ENCODE measurements at places on chromosomes 11 and 22.

DNA sequence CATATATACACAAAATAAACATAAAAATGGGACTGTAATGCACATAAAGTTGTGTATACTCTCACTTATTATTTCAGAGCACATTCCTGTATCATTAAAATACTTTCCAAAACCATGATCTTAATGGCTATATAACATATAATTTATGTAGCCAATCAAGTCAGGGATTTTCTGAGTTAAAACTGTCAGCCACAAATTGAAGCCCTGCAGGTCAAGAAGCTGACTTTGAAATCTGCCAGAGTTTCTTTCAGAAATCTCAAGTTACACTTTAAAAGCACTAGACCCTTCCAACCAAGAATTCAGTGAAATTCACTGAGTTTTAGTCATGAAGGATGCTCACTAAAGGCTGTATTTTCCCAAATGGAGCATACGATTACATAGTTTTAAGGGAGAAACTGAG, 47.6 kb downstream of the PHF21A start:
- no peak for DNase-seq

DNA sequence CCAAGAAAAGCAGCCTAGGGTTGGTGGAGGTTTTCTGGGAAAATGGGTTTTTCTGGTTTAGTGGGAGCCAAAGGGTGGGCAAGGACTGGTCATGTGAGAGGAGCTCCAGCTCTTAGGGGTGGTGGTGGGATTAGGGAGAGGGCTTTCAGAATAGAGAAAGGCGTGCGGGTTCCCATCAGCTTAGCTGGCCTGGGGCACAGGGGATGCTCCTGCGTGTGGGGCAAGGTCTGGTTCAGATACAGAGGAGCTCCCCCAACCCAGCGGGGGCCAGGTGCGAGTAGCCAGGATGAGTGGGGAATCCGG, 644 bp downstream of the TMEM134 start:
- DNase-seq = no peak

GRCh38 chr22:18121506-18121905, 10.9 kb downstream of the TUBA8 start:
- no peak for DNase-seq

DNA sequence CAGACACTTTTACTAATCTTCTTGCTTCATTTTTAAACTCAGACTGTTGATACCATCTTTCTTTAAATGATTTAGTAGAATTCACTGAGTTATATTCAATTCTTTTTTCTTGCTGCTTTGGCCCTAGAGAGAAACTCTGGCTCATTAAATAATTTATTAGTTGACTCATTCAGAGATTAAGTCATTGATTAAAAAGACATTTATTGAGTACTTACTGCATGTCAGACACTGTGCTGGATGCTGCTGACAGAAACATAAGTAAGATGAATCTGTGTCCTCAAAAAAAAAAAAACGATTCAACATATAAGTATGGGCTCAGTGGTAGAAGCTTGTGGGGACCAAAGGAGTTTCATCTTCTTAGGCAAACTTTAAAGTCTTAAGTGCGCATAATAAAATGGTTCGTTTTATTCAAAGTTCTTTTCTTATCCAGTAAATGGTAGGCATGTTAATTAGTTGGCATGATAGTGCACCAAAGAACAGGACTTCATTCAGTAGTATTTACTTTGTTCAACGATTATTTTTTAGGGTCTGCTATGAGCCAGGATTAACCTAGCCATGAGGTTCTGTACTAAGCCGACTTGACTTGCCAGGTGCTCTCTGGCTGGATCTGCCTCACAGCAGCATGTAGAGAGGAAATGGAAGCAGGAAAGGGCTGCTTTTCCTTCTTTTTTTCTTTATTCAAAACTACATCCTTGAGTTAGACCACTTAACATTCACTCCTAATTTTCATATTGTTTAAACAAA, 281.0 kb upstream of the CTSC start:
- no peak for DNase-seq

- no peak for DNase-seq
Observed at GRCh38 chr11:36230779-36231699, 58.2 kb downstream of the COMMD9 start.

GRCh38 chr11:126433989-126434949, 78.8 kb downstream of the ST3GAL4 start:
- DNase-seq = no peak

DNA sequence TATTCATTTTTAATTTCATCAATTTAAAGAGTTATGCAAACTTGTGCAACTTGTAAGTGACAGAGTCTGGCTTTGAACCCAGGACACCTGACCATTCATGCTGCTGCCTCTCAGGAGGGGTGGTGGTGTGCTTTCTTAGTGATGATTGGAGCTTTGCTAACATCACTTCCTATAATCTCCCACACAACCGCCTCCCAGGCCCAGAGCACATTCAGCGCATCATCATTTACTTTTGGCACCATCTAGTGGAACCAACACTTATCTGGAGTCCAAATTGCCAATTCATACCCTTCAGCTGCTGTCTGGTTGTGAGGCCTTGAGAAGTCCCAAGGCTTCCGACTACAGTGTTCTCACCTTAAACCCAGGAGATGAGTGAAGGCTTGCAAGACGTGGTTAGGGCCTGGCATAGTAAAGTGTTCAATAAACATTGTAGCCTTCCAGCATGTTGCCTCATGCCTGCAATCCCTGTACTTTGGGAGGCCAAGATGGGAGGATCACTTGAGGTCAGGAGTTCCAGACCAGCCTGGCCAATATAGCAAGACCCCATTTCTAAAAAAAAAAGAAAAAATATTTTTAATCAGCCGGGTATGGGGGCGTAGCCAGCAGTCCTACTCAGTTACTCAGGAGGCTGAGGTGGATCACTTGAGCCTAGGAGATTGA, 1.1 kb upstream of the TTLL1 start:
- no peak for DNase-seq

GRCh38 chr11:64477675-64478074, 113.3 kb upstream of the SLC22A12 start:
- no peak for DNase-seq

GRCh38 chr11:1226986-1227550, 4.2 kb downstream of the MUC5B start:
- no peak for DNase-seq

DNA sequence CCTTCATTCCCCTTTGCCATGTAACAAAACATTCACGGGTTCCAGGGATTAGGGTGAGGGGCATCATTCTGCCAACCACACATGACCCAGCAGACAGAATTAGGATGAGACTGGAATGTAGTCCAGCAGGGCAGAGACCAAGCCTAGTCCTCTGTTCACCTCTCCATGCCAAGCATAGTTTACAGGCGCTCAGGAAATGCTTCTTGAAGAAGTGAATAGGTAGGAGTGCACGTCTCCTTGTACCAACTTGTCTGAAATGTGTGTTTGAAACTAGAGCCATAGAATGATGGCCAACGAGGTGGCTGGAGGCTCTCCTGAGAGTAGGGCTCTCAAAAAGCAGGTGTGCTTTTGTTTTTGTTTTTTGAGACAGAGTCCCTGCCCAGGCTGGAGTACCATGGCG, 8.2 kb downstream of the SPINDOC start:
- no peak for DNase-seq

- no peak for DNase-seq
Observed at GRCh38 chr11:86809561-86809960, 9.2 kb downstream of the PRSS23 start.

DNA sequence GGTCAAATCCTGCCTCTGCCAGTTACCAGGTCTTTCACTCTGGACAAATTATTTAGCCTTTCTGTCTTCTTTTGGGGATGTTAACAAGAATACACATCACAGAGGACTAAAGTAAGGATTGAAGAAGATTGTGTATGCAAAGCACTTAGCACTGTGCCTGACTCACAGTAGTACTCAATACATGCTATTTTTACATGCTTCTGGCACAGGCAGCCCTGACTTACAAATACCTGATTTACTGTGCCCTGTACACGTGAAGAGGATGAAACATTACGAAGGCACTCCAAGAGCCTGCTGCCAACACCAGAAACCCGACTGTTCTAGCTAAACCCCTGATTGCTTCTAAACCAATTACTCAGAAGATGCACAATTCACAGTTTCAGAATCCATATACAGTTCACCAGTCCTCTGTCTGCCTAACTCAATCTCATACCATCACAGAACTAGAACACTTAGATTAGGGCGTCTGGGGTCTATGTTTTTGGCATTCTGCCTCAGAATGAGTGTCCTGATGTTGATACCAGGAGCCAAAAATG, 300.9 kb upstream of the DDI1 start:
- DNase-seq = no peak

- DNase-seq = peak; percentile 24
Observed at GRCh38 chr11:72676861-72677341, 2.7 kb upstream of the PDE2A start.

GRCh38 chr11:116657842-116658825, 114.7 kb downstream of the BUD13 start:
- no peak for DNase-seq

- DNase-seq = no peak
Observed at GRCh38 chr22:47598864-47599263, 836.4 kb downstream of the TBC1D22A start.

GRCh38 chr11:36360826-36361415, 64.8 kb downstream of the PRR5L start:
- no peak for DNase-seq

- no peak for DNase-seq
Observed at GRCh38 chr11:108963118-108963517, 298.2 kb downstream of the DDX10 start.

DNA sequence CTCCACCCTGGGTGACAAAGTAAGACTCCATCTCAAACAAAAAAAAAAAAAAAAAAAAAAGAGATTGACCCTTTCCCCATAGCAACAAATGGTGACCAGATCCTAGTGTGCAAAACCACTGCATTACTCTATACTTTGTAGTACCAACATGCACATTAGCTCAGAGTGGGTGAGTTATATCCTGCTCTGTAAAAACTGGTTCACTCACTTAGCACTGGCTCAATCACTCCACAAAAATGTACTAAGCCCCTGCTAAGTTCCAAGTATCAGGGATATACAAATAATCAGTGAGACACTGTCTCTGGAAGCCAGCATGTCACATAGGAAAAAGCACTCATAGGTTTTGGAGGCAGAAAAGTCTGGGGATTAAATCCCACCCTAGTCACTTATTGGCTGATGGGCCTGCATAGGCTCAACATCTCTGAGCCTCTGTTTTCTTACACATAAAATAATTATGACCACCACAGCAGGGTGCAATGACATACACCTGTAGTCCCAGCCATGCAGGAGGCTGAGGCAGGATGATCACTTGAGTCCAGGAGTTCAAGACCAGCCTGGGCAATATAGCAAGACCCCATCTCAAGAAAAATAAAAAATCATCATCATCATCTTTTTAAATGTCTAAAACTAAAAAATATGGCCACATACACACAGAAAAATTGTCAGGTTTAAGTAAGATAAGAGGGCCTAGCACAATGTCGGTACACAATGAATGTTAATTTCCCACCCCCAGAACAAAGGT, 11.9 kb downstream of the FAM168A start:
- no peak for DNase-seq

GRCh38 chr22:22838148-22838786, 49.3 kb upstream of the IGLL5 start:
- no peak for DNase-seq

GRCh38 chr11:122186439-122187080, 70.5 kb upstream of the BLID start:
- DNase-seq = no peak

DNA sequence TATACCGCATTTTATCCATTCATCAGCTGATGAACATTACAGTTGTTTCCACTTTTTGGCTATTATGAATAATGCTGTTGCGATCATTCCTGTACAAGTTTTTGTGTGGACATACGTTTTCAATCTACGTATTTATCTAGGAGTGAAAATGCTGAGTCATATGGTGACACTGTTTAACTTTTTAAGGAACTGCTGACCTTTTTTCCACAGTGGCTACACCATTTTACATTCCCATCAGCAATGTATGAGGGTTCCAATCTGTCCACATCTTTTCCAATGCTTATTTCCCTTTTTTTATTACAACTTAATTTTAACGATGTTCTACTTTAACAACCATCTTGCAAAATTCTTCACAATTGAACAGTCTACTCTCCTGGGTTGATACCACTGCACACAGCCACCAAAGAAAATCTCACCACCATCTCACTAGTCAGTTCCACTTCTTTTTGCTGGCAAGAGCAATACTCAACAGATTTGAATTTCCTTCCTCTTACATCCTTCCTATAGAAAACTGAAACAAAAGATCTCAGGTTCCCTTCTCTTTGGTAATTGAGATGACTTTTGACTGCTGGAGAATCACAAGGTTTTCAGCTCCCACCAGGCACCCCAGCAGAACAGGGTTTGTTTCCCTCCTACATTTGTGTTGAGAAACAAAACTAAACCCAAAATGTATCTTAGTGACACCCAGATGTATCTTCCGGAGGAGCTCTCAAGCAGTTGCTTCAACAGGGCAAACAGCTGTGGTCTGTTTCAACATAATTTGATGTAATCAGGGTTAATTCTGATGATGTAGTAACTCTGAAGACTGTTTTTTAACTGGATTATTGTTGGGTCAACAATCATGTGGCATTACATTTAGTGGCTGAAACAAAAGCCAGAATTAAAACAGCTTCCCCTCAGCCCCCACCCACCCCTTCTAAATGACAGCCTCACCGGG, 7.0 kb upstream of the GAB2 start:
- no peak for DNase-seq

GRCh38 chr11:7651700-7652099, 21.6 kb downstream of the CYB5R2 start:
- DNase-seq = no peak

GRCh38 chr22:22369964-22370270, 125.3 kb downstream of the VPREB1 start:
- no peak for DNase-seq

DNA sequence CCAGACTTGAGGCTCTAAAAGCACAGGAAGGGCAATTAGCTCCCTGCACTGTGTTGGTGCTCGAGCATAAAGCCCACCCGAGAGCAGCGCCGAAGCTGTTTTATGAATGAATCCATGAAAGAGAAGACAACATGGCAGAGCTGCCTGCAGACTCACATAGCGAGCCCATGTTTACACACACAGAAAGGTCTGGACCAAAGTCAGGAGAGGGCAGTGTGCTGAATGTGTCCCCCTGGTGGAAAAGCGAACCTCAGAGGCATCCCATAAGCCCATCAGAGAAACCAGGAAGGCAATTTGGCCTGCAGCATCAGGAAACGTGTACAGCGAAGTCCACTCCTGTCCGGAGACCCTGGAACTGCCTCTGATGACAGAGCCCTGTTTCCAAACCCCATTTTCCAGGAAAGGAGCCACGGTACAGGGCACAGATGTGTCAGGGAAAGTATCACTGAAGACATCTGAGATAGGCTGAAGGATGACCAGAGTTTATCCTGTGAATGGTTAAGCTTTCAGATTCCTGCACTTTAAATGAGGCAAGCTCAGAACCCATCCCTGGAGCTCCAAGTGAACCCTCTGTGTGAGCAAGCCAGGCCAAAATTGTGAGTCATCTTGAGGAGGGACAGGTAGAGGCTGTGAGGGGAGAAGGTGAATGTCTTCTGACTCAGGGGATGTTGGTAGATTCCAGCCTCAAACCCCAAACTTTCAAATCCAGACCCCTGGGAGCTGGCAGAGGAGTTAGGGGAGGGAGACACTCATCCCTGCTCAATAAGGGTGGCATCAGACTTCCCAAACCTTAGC, 36.9 kb downstream of the CHRDL2 start:
- no peak for DNase-seq

- DNase-seq = no peak
Observed at GRCh38 chr22:38948181-38948940, 9.0 kb upstream of the APOBEC3A start.

GRCh38 chr11:4647766-4648165, 4.0 kb downstream of the OR51E1 start:
- DNase-seq = no peak

GRCh38 chr11:70226183-70226582, 23.1 kb downstream of the FADD start:
- DNase-seq = no peak

Measured in stimulated activated CD8-positive, alpha-beta memory T cell treated with anti-CD3 and anti-CD28 coated beads, Interleukin-2, amount 100 ng/mL, for 1 hour (primary cell).